Type B pancreatic cell (in vitro differentiated cells): ENCODE measurements at places on chromosomes 1 and 21. TPM values are rescaled to one million over a fixed set of nuclear protein-coding genes. Genes with fewer than 3 reads are reported as not detected.
A peak's percentile ranks its signal among the peaks of the same experiment; 100 is the strongest.

GRCh38 chr1:157110686-157111085 lies 11.1 kb upstream of the ETV3L start:
- peaks cover 62% of the 10 kb centered on the region for H3K27me3 ChIP-seq
- no peak for DNase-seq

- no peak for DNase-seq
- H3K4me1 ChIP-seq: peaks cover 10% of the 10 kb centered on the region
- H3K4me3 ChIP-seq: no peak overlapping the region
- peak overlapping the region; percentile 38 for H3K27ac ChIP-seq
- no peaks in the 10 kb centered on the region for H3K36me3 ChIP-seq
Observed at GRCh38 chr1:24635195-24635843, 7.8 kb upstream of the SRRM1 start.

DNA sequence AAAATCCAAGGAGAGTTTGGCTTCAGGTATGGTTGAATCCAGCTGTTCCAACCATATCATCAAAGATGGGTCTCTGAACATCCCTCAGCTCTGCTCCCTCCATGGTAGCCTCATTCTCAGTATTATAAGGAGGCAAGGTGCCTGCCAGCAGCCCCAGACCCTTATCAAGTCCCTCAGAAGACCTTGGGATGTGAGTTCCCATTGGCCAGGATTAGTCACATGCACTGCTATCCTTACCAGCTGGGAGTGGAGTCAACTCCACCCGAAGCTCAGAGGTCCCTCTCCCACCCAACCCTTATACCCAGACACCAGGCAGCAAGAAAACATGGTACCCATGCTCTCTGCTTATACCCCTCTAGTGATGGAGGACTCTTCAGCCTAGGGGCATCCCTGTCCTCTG lies 153.7 kb upstream of the ZBTB40 start:
- no peaks in the 10 kb centered on the region for H3K4me1 ChIP-seq
- H3K27ac ChIP-seq: no peak overlapping the region
- H3K4me3 ChIP-seq: no peak overlapping the region

- H3K4me1 ChIP-seq: peaks cover 2% of the 10 kb centered on the region
- H3K36me3 ChIP-seq: no peaks in the 10 kb centered on the region
- H3K27me3 ChIP-seq: peaks cover 4% of the 10 kb centered on the region
- H3K27ac ChIP-seq: no peak overlapping the region
- H3K4me3 ChIP-seq: no peak overlapping the region
Observed at GRCh38 chr1:160546942-160547341, 23.9 kb upstream of the SLAMF6 start.

GRCh38 chr21:37118187-37118826 lies 45.3 kb downstream of the TTC3 start:
- DNase-seq: no peak
- peaks cover 13% of the 10 kb centered on the region for H3K4me1 ChIP-seq
- H3K27me3 ChIP-seq: no peaks in the 10 kb centered on the region

Gene MYOG
- total RNA-seq: 2.1 TPM in 1 of 2 replicates, not detected in the other

Gene MAD2L2
- 45.0 and 70.7 TPM in 2 replicates for total RNA-seq

Gene MMEL1
- total RNA-seq: 1.1 TPM in 1 of 2 replicates, not detected in the other

Gene OLFML2B
- 11.9 and 35.0 TPM in 2 replicates for total RNA-seq
